ENCODE measurements at places on chromosomes 12 and 14.

GRCh38 chr12:117912756-117913155, 56.0 kb downstream of the KSR2 start:
- DNase-seq, result no peak

DNA sequence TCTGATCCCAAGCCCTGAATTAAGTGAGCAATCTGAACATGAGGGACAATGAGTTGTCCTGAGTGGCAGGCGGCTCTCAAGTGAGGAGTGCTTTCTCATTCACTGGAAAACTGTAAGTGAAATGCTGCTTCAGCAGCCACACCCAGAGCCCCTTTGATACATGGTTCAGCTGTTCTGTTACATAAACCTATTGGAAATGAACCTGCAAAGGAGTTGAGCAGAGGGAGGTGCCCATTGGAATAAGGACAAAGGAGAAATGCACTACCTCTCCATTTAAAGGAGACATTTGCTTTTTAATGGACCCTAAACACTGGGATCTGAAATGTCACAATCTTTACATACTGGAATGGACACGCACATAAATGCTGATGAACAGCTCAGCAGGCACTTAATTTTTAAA, 169.9 kb downstream of the CACNA1C start:
- no peak for DNase-seq

GRCh38 chr14:67480011-67480410, 8.5 kb downstream of the TMEM229B start:
- no peak for DNase-seq

DNA sequence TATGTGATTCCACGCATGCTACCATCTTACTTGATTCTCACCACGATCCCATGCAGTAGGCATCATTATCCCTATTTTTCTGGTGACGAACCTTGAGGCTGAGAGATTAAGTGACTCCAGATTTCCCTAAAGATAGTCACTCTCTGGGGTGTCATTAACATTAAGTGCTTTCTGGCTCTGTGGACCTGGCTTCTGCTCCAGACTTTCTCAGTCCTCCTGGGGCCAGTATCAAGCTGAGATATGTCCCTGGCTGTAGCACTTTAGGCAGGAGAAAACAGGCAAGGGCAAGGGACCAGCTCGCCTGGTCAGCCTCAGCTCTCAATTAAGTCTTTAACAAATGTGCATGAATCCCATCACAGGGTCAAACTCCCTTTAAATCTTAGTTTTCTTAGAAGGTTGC, 38.3 kb upstream of the PRB2 start:
- no peak for DNase-seq

DNA sequence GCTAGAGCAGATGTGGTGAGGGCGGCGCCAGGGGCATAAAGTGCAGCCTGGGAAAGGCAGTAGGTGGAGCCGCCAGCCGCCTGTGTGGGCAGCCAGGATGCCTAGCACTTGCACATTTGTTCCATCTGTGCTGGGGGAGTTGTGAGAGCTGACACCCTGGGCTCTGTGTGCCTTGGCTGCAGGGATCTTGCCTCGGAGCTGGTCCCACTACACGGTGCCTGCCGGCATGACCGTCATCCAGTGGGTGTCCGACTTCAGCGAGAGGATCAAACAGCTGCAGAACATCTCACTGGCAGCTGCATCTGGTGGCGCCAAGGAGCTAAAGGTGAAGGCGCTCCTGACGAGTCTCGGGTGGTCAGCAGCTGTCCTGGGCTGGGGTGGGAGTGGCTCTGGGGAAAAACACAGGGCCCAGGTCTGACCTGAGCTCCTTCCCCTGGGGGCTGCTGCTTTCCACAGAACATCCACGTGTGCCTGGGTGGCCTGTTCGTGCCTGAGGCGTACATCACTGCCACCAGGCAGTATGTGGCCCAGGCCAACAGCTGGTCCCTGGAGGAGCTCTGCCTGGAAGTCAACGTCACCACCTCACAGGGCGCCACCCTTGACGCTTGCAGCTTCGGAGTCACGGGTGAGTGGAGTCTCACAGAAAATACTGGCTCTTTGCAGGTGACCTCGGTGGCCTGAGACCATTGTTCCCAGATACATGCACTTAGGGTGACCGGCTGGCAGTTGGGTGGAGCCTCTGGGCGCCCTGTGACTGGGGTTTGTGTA, 37.4 kb downstream of the HSP90AA1 start:
- DNase-seq, result no peak

All from NCI-H2029 treated with DMSO at 0.1 percent for 48 hours (cell line).